ENCODE measurements at places on chromosomes 12 and 14.

DNA sequence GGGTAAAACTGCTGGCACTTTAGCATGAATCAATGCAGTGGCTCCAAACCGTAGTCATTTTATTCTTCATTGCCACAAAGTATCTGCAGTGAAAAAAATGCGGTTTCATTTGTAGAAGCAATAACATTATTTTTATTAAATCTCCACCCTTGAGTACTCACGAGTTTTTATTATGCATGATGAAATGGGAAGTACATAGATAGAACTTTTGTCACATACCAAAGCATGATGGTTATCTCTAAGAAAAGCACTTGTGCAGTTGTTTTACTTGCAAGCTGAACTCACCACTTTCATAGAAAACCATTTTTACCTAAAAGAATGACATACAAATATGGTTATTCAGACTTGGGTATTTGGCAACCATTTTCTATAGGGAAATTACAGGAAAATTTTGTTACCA, 90.3 kb downstream of the PELI2 start:
- no peak for DNase-seq

DNA sequence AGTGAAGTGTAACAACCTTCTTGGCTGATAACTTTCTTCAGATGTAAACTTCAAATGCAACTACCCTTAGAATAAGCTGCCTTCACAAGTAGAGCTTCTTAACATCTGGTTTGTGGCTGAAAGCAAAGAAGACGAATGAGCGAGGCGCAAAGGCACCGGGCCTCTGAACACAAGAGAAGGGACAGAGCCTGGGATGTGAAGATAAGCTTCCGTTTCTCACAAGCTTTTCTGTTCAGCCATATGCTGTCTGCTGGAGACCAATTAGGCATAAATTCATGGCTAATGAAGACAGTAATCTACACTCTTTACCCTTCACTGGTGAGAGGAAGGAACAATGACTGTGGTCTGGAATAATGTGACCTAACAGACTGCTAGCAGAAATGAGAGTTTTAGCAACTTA, 195.2 kb downstream of the ATXN7L3B start:
- DNase-seq, result no peak

GRCh38 chr12:27076928-27077327, 5.5 kb downstream of the C12orf71 start:
- no peak for DNase-seq

- DNase-seq, result no peak
Measured at GRCh38 chr12:114355389-114356088, 50.4 kb downstream of the TBX5 start.

GRCh38 chr12:230925-231671, 17.1 kb upstream of the SLC6A12 start:
- DNase-seq, result no peak

GRCh38 chr12:99722690-99723486, 75.3 kb downstream of the GARIN6 start:
- no peak for DNase-seq

DNA sequence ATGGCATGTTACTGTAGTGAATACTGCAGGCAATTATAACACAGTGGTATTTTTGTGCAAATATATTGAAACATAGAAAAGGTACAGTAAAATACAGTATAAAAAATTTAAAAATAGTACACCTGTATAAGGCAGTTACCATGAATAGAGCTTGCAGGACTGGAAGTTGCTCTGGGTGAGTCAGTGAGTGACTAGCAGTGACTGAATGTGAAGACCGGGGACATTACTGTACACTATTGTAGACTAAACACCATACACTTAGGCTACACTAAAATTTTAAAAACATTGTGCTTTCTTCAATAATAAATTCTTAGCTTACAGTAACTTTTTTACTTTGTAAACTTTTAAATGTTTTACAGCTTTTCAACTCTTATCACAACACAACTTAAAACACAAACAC, 181.7 kb downstream of the GALC start:
- no peak for DNase-seq

GRCh38 chr12:90254796-90255195, 546.2 kb upstream of the ATP2B1 start:
- no peak for DNase-seq

GRCh38 chr12:94148739-94149118, 352 bp downstream of the PLXNC1 start:
- no peak for DNase-seq

GRCh38 chr12:80226576-80226975, 127.2 kb downstream of the OTOGL start:
- peak; percentile 48 for DNase-seq

GRCh38 chr14:57871459-57872080, 5.7 kb upstream of the SLC35F4 start:
- DNase-seq, result peak; percentile 77

GRCh38 chr14:65000898-65001591, 14.3 kb downstream of the FNTB start:
- no peak for DNase-seq

DNA sequence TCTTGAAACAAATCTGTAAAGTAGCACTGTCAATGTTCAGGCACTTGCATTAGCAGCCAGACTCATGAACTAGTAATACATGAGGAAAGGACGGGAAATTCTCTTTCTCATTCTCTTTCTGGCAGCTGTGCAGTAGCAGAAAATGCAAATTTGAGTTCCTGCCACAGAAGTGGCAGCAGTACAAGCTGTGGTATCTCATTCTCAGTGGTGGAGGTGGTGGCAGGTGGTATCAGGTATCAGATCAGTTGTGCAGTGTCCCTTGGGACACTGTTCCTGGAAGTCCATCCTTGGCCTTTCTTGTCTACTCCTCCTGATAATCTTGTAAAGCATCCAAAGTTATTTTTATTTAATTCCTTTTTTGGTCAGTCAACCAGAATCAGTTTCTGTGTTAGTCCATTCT, 103.0 kb downstream of the C12orf42 start:
- DNase-seq, result no peak

GRCh38 chr12:53378222-53378621, 1.8 kb upstream of the SP1 start:
- DNase-seq, result no peak

DNA sequence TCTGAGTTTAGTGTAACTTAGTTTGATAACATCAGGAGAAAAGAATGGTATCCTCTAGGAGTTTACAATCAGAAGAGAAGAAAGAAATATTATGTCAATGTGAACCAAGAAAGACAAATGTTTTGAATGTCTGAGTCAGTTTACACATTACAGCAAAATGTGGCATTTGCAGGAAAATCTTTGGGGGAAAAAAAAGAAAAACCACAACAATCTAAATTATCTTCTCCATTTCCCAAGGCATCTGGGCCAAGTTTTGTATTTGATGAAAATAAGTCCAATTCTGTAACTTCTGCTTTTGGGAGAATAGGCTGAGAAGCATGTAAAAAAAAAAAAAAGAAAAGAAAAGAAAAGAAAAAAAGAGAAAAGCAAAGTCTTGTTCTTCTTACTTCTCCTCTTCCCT, 58.8 kb upstream of the FLRT2 start:
- peak; percentile 73 for DNase-seq

- DNase-seq, result no peak
Measured at GRCh38 chr14:59313144-59313651, 124.7 kb downstream of the DAAM1 start.

GRCh38 chr14:106778986-106779385, 1252.6 kb downstream of the TMEM121 start:
- DNase-seq, result no peak

DNA sequence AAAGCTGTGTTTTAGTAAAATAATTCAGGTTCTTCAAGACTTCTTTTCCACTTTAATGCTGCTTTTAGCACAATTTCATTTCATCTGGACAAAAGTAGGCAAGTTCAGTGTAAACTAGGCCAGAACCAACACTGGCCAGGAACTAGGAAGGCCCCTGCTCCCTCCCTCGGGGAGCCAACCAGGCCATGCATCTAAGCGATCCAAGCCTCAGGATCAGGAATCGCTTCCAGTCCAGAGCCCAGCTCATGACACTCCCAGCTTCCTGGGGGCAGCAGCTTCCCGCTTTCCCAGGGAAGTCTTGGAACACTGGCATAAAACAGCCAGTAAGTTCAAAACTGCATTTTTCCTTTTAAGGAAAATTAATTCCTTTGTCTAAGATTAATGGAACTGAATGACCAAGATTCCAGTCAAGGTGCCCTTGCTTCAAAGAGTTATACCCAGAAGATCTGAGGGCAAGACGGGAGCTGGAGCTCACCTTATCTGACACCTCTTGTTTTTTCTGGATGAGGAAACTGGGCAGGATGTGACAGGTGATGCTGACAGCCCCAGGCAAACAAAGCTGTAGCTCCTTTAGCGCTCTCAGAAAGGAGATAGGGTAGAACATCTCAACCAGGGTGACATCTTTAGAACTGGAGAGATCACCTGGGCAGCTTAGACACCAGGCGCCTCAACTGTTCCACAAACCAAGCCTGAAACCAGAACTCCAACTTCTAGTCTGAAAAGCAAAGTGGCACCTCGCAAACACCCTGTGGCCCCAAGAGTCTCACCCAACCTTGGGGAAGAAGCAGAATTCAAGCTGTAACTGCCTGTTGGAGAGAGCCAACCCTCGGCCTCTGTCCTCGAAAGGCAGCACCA, 61.4 kb upstream of the PNMA1 start:
- no peak for DNase-seq

DNA sequence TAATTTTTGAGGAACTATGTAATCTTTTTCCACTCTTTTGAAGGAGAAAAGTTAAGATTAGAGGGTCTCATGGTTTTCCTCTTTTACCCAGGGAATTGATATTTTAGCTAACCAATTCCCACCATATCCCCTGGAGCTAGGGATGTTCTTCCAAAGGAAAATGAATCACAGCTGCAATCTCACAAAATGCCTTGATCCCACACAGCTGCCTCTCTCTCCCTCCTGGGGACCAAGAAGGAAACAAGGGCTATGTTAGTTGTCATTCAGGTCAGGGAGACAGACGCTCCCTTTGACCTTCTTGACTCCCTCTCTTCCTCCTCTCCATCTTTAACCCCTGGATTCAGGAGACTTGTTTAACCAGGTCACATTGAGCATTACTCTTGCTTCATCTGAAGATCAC, 9.5 kb downstream of the DCN start:
- no peak for DNase-seq

GRCh38 chr12:125949471-125949870, 884.2 kb downstream of the AACS start:
- no peak for DNase-seq

DNA sequence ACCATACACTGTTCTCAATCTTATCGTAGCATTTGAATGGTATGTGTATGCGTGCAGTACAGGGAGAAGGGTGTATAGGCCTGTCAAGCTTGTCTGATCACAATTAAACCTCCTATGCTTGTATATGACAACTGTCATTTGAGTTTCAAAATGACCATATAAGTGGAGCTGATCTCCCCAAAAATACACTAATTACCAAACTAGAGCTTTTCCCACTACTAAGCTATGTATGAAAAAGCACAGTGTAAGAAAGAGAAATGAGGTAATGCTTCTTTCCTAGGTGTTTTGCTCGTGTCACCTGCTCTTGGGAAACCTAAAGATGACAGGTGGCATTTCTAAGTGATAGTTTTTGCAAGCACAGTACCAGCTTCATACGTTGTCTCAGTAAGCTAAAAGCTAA, 1.1 kb upstream of the STK38L start:
- no peak for DNase-seq

DNA sequence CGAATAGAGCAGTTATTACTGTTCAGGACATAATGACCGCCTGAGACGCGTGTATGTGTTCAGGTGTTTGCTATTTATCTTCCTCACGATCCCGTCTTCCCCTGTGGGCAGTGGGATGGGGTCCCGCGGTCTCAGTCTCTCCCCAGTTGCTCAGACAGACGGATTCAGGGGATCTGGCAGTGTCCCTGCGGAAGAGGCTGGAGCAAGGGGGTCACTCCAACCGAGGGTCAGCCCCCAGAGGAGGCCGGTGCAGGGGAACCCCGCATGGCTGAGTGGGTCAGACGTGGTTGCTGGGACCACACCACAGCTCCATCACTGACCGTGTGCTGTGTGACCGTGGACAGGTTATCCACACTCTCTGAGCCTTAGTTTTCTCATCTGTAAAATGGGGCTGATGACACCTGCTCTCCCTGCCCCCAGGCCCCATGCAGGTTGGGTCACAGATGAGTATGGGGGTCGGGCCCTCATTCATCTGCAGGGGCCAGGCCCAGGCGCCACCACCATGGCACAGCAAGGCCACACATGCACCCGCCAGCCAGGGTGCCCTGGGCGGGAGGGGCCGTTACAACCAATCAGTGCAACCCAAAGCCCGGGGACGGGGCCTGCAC, 5.2 kb downstream of the MMP17 start:
- no peak for DNase-seq

GRCh38 chr14:91363776-91364523, 53.7 kb downstream of the CCDC88C start:
- DNase-seq, result no peak

DNA sequence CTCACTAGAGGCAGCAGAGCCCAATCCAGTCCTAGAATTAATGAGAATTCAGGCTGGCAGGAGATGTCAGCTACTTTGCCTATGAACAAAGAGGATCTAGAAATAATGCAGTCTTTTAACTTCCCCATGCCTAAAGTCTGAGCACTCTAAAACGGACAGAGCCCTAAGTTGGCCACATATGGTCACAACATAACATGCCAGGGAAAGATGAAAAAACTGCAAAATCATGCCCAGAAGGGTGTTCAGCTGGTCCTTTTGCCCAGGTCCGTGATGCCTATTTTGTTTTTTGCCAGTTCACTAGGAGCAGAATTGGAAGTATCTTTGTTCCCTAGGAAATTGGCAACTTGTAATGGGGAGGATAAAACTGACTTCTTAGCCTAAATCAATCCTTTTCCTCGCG, 20.3 kb upstream of the LMNTD1 start:
- DNase-seq, result no peak

- DNase-seq, result peak; percentile 37
Measured at GRCh38 chr14:55665067-55665675, 85.2 kb downstream of the KTN1 start.

- no peak for DNase-seq
Measured at GRCh38 chr12:121534495-121535148, 46.2 kb downstream of the KDM2B start.

DNA sequence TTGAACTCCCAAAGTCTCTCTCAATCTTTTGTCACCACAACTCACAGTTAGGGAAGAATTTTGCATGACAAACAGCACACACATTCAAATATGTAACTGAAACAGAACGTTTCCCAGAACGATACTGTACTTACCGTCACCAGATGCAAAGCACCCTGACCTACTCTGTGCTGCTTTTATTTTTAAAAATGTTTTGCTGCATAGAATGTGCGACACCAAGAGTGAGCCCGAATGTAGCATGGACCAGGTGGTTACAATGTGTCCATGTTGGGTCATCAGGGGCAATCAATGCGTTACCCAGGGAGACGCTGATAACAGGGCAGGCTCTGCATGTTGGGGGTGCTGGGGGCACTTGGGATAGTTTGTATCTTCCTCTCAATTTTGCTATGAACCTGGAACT, 14.6 kb upstream of the EIF5 start:
- DNase-seq, result no peak

Measured in astrocyte of the spinal cord (primary cell).